ENCODE measurements at places on chromosomes 4 and X. TPM values are rescaled to one million over a fixed set of nuclear protein-coding genes. Genes with fewer than 3 reads are reported as not detected.

The CXorf49 gene
- total RNA-seq = not detected

DNA sequence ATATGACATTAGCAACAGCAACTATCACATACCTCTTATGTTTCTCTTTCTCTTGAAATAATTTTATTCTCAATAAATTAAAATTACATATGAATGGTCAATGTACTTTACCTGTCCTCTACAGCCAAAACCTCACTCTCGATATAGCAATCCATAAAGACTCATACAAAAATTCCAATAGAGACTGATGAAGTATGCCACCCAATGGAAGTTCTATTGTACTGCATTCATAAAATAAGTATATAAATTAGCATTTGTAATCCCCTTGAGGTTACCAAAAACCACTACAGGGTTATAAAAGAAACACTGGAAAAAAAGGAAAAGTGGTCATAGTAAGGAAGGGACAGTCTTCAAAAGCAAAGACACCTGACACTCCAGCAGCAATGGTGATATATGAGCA is 32.8 kb downstream of the CLDN2 start:
- peaks cover 5% of the 10 kb centered on the region for H3K36me3 ChIP-seq
- no peak overlapping the region for H3K4me3 ChIP-seq
- no peaks in the 10 kb centered on the region for H3K27me3 ChIP-seq
- DNase-seq = no peak
- no peaks in the 10 kb centered on the region for H3K4me1 ChIP-seq
- no peak overlapping the region for H3K27ac ChIP-seq

The CDX4 gene
- total RNA-seq = not detected

- H3K4me1 ChIP-seq = no peaks in the 10 kb centered on the region
- H3K27me3 ChIP-seq = no peaks in the 10 kb centered on the region
- no peak overlapping the region for H3K4me3 ChIP-seq
- H3K27ac ChIP-seq = no peak overlapping the region
- no peaks in the 10 kb centered on the region for H3K36me3 ChIP-seq
- DNase-seq = no peak
These were observed 289.7 kb downstream of the SHOX start for GRCh38 chrX:920234-920799.

The ASMT gene
- not detected for total RNA-seq

The MGARP gene
- 0.98 TPM for total RNA-seq

GRCh38 chrX:155923200-155923599 is 42.1 kb downstream of the VAMP7 start:
- no peaks in the 10 kb centered on the region for H3K27me3 ChIP-seq
- DNase-seq = no peak
- no peaks in the 10 kb centered on the region for H3K36me3 ChIP-seq

DNA sequence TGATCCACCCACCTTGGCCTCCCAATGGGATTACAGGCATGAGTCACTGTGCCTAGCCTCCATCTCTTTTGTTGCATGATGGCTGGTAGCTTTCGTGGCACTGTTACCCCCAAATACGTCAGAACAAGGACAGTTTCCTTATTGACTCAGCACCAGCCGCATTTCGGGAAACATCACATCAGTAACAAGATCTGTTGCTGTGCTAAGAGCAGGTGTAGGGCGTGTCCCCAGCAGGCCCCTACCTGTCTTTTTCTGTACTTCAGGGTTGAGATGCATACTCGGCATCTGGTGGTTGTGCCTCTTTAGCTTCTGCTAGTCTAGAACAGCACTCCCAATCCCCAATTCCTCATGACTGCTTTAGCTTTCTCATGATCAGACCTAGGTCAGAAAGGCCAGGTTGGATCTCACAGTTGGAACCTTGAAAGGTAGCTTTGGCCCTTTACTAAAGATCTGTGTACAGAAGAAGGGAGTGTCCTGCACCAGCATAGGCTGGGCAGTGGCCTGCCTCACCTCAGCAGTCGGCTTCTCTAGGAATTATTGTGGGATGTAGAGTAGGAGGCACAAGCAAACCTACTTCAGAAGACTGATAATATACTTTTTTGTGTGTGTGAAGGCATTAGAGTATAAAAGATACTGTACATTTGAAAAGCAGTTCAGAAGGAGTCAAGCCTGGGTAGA is 36.8 kb downstream of the NSD2 start:
- H3K36me3 ChIP-seq = peaks cover 40% of the 10 kb centered on the region
- no peak for DNase-seq
- H3K4me3 ChIP-seq = no peak overlapping the region
- no peaks in the 10 kb centered on the region for H3K4me1 ChIP-seq
- H3K27ac ChIP-seq = no peak overlapping the region
- H3K27me3 ChIP-seq = no peaks in the 10 kb centered on the region

DNA sequence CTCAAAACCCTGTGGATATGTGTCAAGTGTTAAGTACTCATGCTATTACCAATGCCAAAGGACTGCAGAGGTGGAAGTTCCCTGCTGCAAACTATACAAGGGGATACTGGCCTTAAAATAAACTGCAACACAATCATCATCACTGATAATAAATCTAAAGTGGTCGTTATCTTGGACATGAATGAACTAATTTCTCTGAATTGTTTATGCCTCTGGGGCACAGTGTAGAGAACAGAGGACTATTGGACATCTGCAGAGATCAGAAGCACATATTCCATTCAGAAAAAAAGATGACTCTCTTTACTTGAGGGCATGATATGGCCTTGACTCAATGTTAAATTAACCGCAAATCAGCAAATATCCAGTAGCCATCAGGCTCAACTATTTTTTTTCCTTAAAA is 542.6 kb upstream of the IGFBP7 start:
- H3K27ac ChIP-seq = no peak overlapping the region
- DNase-seq = no peak
- no peaks in the 10 kb centered on the region for H3K36me3 ChIP-seq
- no peaks in the 10 kb centered on the region for H3K27me3 ChIP-seq
- no peak overlapping the region for H3K4me3 ChIP-seq

- no peak overlapping the region for H3K4me3 ChIP-seq
- no peaks in the 10 kb centered on the region for H3K36me3 ChIP-seq
- DNase-seq = no peak
- no peaks in the 10 kb centered on the region for H3K4me1 ChIP-seq
- no peaks in the 10 kb centered on the region for H3K27me3 ChIP-seq
- no peak overlapping the region for H3K27ac ChIP-seq
These were observed 84.6 kb downstream of the FBXO8 start for GRCh38 chr4:174198828-174199227.

The EXOC1L gene
- not detected for total RNA-seq

The PHKA1 gene
- 10.5 TPM for total RNA-seq

DNA sequence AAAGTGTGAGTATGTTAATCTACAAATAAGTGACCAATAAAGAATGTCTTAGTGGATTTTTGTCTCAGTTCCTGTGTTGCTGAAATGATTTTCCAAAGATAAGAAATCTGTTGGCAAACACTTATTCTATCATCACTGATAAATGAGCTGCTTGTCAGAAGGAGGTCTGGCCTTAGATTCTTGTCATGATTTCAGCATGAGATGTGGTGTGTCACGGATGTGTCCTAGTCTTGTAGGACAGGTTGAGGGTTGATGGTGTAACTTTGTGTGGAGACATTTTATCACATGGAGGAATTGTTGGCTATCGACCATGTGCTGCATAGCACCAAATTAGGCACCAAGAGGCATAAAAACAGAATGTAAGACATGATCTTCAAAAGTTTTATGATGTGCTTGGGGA is 31.8 kb upstream of the LIMCH1 start:
- no peak overlapping the region for H3K4me3 ChIP-seq
- H3K27me3 ChIP-seq = no peaks in the 10 kb centered on the region
- DNase-seq = no peak

DNA sequence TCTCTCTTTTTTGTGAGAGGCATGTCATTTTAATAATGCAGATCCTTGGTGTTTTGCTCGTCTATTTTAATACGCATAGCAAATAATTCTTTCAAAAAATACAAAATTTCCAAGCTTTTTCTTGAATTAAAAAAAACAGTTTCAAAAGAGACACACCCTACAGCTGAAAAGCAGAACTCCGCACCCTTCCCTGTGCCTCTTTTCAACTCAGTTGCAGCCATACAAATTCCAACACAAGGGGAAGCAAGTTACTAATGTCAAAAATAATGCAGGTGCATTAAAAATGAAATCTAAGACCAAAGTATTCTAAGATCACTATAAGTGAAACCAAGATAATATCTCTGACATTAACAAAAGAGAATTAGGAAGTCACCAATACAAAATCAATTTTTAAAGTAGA is 66.6 kb downstream of the NR3C2 start:
- H3K4me3 ChIP-seq = no peak overlapping the region
- DNase-seq = no peak
- no peaks in the 10 kb centered on the region for H3K36me3 ChIP-seq
- no peaks in the 10 kb centered on the region for H3K4me1 ChIP-seq
- no peaks in the 10 kb centered on the region for H3K27me3 ChIP-seq
- H3K27ac ChIP-seq = no peak overlapping the region

Data from upper lobe of left lung (tissue), 6 donors.